ENCODE measurements at places on chromosomes 7 and 10. TPM values are rescaled to one million over a fixed set of nuclear protein-coding genes. Genes with fewer than 3 reads are reported as not detected.

Gene OR6V1
- total RNA-seq, result not detected

Gene MAGI2
- 14.7 TPM for total RNA-seq

Gene CTAGE15
- total RNA-seq, result 1.7 TPM

Gene ZNF804B
- total RNA-seq, result not detected

Gene UTF1
- 31.5 TPM for total RNA-seq

Gene CCDC3
- 2.3 TPM for total RNA-seq

GRCh38 chr7:137485818-137486217 is 142.3 kb upstream of the PTN start:
- DNase-seq, result no peak

DNA sequence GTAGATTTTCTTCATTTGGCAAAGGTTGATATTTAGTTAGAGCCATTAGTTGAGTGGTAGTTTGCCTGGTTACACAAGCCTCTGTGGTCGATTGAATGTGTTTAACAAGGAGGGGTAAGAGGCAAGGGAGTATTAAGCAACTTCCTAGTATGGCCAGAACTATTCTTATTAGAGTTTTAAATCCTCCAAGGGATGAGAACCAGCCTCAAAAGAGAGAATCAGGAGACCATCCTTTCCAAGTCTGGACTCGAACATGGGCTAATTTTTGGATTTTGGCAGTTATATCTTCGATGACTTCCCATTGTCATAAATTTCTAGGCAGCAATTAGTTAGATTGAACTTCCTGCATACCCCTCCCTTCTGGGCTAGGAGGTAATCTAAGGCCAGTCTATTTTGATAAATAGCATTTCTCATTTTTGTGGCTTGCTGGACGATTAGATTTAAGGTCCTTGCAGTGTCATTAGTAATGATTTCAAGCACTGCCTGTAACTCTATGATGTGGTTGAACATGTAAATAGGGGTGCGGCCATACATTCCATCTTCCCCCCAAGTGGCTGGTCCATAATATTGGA is 219.5 kb upstream of the KCND2 start:
- no peak for DNase-seq

DNA sequence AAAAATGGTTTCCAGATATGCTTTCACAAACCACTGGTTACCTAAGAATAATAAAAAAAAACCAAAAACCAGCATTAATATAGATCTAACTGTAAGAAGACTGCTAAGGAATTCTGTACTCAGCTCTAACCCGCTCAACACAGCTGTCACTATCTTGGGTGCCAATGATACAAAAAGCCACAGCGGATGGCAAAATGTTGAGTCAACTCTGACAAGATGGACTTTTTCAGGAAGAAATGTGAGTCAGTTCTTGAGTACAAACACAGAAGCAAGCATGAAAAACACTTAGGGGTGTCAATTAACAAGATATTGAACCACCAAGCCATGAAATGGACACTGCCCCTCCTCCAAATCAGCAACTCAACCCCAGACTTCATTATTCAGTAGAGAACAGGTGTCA is 55.0 kb downstream of the CTTNBP2 start:
- no peak for DNase-seq

GRCh38 chr10:11715815-11716494 is 26.2 kb upstream of the ECHDC3 start:
- DNase-seq, result no peak

DNA sequence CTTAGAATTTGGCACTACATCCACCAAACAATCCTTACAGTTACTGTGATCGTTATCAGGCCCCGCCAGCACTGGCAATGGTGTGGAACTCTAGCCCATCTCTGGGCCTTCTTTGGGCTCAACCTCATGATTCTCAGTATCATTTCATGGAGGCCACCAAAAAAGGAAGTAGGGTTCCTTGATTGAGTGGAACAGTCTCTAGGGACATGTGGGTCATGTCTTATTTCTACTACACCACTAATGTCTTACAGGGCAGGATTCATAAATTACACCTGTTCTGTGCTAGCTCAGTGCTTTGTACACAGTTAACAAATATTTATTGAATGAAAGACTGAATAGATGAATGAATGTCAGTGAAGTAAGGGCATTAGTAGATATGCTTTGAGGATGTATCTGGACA is 53.9 kb downstream of the AP3M1 start:
- no peak for DNase-seq

- no peak for DNase-seq
These were observed 117.2 kb downstream of the ANLN start for GRCh38 chr7:36506820-36507219.

- no peak for DNase-seq
These were observed 95.3 kb downstream of the HDAC9 start for GRCh38 chr7:18590744-18591340.

DNA sequence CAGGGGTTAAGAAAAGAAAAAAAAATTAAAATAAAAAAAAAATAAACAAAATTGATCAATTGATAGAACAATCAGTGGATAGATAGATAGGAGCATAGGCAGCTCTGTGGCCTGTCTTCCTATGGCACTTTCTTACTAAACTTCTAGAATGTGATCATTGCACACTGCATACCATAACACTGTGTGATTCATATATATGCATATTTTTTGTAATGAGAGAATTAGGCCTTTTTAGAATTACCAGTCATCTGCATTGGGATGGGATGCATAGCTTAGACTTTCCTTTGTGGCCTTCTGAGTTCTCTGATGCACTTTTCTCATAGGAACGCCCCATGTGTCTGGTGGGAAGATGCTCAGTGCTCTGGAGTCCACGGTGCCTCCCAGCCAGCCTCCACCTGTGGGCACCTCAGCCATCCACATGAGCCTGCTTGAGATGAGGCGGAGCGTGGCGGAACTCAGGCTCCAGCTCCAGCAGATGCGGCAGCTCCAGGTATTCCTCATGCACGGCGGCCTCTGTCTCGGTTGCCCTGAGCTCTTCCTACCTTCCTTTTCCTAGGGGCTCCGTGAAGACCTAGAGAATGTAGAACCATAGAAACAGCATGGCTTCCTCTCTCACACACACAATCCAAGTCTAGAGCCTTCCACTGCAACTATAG is 222.5 kb downstream of the ARHGAP21 start:
- no peak for DNase-seq

- no peak for DNase-seq
These were observed 27.0 kb upstream of the CDK13 start for GRCh38 chr7:39923091-39923490.

GRCh38 chr10:59505926-59506325 is 143.6 kb upstream of the FAM13C start:
- no peak for DNase-seq

GRCh38 chr10:131689954-131690757 is 210.7 kb upstream of the PPP2R2D start:
- DNase-seq, result no peak

DNA sequence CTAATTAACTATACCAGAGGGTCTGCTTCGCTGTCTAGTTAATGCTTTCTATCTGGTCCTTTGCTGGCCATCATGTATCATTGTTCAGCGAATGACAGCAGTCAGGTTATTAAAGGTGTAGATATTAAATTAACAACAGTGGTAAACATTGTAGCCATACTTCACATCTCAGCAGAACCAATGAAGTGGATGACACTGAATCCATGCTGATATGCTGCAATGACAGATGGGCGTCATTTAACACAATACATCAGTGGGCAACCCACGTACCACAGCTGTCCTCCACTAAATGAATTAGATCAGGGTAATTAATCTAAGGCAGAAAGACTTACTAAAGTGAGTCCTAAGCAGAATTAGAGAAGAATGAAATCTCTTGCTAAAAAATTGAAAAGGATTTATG is 767.2 kb downstream of the NXPH1 start:
- no peak for DNase-seq

DNA sequence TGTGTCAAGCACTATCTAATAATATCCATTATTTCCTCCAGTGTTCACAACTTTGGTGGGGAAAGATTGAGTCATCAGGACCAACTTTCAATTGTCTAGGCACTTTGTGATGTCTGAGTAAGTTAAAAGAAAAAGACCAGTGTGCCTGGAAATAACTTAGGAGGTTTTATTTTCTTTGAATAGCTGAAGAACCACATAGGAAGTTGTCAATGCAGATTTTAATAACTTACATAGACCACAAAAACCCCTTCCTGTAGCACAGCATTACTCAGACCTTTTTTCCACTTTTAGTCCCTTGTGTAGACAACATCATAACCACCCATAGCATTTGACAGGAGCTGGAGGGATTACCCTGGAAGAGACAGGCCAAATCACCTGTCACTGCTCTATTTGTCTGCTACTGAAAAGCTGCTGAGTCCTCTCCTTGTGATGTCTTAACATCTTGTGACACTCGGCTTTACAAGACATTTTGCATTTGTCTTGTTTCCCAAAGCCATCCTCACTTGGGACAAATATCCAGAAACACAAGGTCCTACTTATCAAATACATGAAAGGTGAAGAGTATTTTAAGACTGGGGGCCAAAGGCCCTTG is 241.5 kb upstream of the PTER start:
- no peak for DNase-seq

DNA sequence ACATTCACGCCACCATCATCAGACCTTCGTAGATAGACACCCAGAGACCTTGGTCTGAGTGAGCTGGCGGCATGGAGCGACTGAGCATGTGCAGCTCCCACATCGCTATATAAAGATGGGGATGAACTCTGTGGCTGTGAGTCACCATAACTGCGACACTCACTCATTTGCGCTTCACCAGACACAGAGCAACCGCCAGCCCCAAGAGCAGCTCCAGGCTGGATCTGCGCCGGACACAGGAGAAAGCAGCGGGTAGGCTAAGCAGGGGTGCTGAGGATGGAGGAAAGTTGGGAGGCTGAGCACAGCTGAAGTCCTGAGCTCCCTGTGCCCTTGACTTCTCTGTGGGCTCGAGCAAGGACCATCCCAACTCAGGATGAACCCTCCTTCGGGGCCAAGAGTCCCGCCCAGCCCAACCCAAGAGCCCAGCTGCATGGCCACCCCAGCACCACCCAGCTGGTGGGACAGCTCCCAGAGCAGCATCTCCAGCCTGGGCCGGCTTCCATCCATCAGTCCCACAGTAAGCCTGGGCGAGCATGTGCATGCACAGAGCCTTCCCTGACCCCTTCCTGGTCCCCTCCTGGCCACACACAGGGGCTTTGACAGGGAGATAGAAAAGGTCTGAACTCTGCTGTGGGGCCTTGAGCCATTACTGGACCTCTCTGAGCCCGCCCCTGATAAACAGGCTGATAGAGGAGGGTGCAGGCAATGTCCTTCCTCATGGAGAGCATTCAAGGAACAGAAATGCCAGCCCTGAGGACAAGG is at the start of gene OPN4:
OPN4 (plus strand) TSS at position 137 of the 762 bp plus-strand sequence; CDS start at position 374, 237 bp downstream.
- DNase-seq, result no peak

GRCh38 chr7:134359787-134360432 is 43.2 kb upstream of the SLC35B4 start:
- no peak for DNase-seq

DNA sequence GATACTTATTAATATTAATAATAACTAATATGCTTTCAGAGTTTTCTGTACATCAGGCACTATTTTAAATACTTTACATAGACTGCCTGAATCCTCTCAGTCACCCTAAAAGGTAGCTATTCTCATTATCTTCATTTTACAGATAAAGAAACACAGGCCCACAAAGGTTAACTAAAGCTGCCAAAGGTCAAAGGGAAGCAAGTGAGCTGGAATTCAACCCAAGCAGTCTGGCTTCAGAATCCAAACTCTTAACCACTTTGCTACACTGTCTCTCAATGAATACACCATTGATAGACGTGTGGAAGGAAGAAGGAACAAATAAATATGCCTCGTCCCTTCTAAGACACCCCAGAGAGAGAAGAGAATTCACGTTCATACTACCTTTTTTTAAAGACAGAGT is 52.0 kb downstream of the GFRA1 start:
- DNase-seq, result no peak

DNA sequence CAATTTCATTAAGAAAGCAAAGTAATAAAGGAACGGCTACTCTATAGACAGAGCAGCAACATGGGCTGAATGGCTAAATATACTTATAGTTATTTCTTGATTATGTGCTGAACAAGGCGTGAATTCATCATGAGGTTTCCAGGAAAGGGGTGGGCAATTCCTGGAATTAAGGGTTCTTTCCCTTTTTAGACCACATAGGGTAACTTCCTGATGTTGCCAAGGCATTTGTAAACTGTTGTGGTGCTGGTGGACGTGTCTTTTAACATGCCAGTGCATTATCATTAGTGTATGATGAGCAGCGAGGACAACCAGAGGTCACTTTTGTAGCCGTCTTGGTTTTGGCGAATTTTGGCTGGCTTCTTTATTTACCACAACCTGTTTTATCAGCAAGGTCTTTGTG is 28.5 kb upstream of the ZMYND11 start:
- no peak for DNase-seq

GRCh38 chr10:121248266-121248665 is 350.0 kb downstream of the FGFR2 start:
- no peak for DNase-seq

DNA sequence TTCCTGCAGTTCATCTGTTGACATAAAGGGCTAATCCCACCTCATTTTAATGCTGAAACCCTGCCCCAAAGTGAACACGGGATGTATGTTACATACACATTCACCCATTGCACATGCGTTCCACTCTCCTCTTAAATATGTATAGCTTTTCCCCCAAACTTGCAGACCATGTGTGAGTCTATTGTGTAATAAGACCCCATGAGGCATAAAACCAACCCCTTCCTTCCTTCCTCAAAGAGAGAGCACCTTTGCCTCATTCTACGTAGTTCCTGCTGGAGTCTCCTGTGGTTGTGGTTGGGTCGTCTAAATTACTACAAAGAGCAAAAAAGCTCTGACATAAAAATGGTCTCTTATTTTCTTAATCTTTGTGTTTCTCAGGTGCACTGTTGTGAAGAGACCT is 345.7 kb upstream of the KLF6 start:
- DNase-seq, result no peak

GRCh38 chr7:150380463-150380862 is 1.3 kb downstream of the ZNF775 start:
- no peak for DNase-seq

DNA sequence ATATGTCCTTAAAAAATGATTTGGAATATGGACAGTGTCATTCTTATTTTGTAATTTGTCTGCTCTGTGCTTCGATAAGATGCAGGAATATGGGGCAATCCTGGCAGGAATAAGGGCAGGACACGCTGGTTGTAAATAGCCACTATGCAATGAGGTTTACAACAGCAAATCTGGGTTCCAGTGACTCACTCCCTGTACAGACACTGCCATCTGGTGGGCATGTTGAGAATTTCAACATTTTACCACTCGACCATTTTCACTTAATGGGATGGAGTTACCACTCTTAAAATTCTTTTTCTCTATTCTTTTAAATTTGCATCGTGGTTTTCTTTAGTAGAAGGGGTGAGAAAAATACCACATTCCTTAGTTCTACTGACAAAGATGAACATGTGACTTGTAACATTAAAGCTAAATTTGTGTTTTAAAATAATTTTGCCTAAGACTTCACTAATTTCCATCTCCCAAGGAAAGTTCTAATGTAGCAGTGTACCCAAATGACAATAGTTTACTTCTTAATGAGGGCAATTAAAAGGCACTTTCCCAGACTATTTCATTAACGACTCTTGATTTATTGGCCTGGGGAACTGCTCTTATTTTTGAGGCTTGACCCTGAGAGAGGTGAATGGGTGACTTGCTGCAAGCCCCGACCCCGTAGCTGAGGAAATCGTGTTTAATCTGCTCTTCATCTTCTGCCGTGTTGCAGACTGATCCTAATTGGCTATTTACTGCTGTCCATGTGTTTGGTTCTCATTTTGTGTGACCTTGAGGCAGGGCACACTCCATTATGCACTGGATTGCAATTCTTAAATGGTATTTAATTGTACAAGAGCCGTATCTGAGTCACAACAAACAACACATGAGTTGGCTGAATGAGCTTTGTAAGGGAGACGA is 173.6 kb upstream of the IMMP2L start:
- DNase-seq, result peak; percentile 51
